ENCODE measurements at places on chromosomes 11 and 22. TPM values are rescaled to one million over a fixed set of nuclear protein-coding genes. Genes with fewer than 3 reads are reported as not detected.

Gene ARHGAP32
- total RNA-seq: 35.1 TPM

Gene OR4C46
- total RNA-seq: not detected

Gene KRTAP5-11
- total RNA-seq: not detected

Gene OR8D4
- not detected for total RNA-seq

Gene MGAT3
- not detected for total RNA-seq

Gene YPEL1
- total RNA-seq: 8.3 TPM

Gene MS4A3
- not detected for total RNA-seq

GRCh38 chr11:71454470-71455113, 1.6 kb downstream of the NADSYN1 start:
- DNase-seq: peak; percentile 44

DNA sequence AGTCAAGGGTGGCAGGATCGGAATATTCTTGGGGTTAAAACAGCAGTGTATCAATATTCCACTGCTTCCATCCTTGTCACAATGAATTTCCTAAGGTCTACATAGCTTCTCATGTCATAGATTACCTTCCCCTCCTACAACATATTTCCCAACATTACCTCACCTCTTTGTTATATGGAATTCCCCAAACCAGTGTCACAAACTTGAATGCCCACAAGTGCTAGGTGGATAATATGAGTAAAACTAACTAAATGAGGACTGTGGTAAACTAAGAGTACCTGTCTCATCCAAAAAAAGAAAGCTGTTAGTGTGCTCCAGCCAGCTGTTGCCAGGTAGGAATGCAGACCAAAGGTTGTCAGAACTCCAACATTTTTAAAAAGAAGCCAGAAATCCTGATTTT, 17.0 kb upstream of the NUCB2 start:
- no peak for DNase-seq

DNA sequence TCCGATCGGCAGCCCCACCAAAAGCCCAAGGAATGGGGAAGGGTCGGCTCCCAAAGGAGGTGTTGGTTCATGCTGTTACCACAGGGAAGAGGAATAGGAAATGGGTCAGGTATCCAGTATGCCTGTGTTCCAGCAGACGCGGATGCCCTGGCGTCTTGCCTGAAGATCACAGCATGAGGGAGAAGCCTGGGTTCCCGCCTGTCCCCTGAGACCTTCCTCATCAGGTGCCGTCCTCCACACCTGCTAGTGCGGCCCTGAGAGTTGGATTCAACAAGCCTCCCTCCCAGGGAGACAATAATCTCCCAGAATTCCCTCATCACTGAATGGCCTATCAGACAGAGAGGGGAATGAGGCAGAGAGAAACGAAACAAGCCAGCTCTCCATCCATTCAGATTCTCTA, 92.2 kb downstream of the SPATA19 start:
- no peak for DNase-seq

DNA sequence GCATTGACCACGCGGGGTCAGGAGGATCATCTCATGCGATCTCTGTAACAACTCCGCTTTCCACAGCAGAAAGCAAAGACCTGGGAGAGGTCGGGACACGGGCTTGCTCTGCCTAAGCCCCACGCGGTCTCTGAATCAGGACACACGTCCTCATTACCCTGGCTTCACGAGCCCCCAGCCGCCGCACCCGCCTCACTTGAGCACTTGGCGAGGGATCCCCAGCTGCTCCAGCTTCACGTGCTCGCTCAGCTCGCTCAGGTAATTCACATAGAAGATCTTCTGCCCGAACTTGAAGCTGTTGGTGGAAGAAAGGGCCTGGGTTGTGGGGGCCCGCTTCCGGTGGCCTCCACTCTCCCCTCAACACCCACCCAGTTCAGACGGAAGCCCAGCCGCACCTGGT, 19.6 kb downstream of the ARHGAP1 start:
- no peak for DNase-seq

GRCh38 chr11:102530558-102530957, at the start of gene MMP7:
TSS of gene MMP7 (minus strand) at chr11:102530747. CDS start at chr11:102530700, 47 bp downstream.
- DNase-seq: peak; percentile 16

DNA sequence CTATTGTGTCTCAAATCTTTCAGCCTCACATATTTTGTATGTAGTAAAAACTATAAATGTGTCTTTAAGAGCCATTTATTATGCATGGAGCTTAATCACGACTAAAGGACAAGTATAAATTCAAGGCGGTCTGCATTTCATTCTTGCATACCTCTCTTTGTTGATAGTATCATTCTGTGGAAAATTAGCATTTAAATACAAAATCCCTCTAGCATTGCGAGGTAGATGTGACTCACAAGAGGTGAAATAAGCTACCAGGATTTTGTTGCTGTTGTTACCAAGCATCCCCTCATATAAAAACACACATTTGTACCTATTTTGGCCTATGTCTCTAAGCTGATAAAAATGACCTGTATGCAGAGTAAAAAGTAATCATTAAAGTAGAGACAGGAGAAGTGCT, 537.4 kb upstream of the LUZP2 start:
- DNase-seq: no peak

DNA sequence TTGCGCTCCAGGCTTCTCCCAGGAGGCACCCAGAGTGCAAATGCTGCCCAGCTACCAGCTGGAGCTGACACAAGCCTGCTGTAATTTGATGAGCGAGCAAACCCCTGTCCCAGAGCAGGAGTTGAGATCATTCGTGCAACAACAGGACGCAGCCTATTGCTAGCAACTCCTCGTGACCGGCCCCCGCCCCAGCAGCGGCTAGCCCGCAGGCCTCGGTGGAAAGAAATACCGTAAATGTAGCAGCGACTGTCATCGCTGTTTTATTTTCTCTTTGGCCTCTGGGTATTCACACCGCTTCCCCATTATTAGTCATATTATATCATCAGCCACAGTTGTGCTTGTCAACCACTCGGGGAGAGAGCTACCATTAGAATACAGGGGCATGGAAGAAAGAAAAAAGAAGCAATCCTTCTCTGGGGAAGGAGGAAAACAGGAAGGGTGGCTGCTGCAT, 59.2 kb upstream of the ATXN10 start:
- DNase-seq: no peak

GRCh38 chr11:59728154-59728553, 14.5 kb upstream of the OR10V1 start:
- no peak for DNase-seq

DNA sequence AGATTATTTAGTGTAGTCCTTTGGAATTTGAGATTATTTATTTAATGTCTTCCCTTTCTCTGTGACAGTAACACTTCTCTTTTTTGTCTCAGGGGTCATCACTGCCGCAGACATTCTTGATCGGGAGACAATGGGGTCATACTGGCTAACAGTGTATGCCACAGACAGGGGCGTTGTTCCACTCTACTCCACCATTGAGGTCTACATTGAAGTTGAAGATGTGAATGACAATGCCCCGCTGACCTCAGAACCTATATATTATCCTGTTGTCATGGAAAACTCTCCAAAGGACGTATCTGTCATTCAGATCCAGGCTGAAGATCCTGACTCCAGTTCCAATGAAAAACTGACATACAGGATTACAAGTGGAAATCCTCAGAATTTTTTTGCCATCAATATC, 299.9 kb downstream of the FAT3 start:
- DNase-seq: no peak

Data from PC-9 (cell line).